Spleen (tissue), 13 donors: ENCODE measurements at places on chromosomes 1 and 21. TPM values are rescaled to one million over a fixed set of nuclear protein-coding genes. Genes with fewer than 3 reads are reported as not detected.

DNA sequence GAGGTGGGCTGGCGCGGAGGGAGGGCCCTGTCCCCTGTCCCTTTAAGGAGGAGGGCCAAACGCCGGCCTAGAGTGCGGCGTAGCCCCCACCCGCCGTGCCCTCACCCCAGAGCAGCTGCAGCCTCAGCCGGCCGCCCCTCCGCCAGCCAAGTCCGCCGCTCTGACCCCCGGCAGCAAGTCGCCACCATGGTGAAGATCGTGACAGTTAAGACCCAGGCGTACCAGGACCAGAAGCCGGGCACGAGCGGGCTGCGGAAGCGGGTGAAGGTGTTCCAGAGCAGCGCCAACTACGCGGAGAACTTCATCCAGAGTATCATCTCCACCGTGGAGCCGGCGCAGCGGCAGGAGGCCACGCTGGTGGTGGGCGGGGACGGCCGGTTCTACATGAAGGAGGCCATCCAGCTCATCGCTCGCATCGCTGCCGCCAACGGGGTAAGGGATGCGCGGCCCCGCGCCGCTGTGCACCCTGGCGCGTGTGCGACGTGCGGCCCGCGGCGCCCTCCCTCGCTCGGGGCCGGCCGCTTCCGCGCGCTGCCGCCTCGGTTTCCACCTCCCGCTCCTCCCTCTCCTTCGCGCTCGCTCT lies at the start of gene PGM1:
PGM1 (plus strand) TSS at position 109 of the 583 bp plus-strand sequence; CDS start at position 187, 78 bp downstream.
- peak; percentile 96 for DNase-seq
- H3K27ac ChIP-seq, result peak within 1 kb of the TSS; percentile 96
- H3K4me3 ChIP-seq, result peak within 1 kb of the TSS; percentile 85
- H3K36me3 ChIP-seq, result no peaks in the 10 kb centered on the region
- peaks cover 15% of the 10 kb centered on the region for H3K4me1 ChIP-seq

DNA sequence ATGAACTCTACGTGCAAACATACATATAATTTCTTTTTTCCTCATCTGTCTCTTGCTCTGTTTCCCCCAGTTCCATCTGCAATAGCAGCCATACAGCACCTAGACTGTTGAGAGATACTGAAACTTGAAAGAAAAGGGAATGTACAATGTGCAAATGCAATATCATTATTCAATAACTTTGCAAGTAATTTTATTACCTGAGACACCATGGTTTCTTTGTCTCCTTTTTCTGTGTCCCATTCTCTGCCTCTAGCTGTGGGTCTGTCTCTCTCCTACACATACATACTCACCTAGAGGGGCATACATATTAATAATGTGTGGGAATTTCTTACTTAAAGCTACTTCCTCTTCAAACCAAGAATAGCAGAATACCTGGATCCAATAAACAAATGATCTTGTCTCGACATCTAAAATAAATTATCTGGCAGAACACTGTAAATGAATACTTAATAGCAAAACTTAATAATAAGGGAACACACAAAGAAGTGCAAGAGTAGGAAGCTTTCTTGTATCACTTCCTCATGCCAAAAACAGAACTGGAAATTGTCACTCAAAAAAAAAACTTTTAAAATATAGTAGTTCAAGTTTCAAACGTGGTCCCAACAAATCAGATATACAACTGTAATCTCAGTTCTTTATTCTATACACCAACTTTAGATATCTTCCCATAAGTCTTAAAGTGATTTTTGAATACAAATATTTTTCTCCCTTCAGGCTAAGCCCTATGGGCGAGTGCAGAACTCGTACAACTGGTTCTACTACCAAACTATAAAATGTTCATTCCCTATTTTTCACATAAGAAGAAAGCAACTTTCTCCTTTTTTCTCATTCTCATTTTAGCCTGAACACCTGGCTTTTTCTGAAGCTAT lies 194.6 kb downstream of the NRIP1 start:
- DNase-seq, result no peak
- H3K27me3 ChIP-seq, result no peaks in the 10 kb centered on the region
- no peak overlapping the region for H3K4me3 ChIP-seq
- peak overlapping the region; percentile 21 for H3K27ac ChIP-seq
- peaks cover 35% of the 10 kb centered on the region for H3K4me1 ChIP-seq

POGK gene
- total RNA-seq, result 36.5 TPM

GRCh38 chr1:16724718-16725438 lies 15.4 kb upstream of the RNU1-4 start:
- no peaks in the 10 kb centered on the region for H3K27me3 ChIP-seq
- no peak overlapping the region for H3K27ac ChIP-seq
- H3K36me3 ChIP-seq, result no peaks in the 10 kb centered on the region
- DNase-seq, result peak; percentile 82
- no peaks in the 10 kb centered on the region for H3K4me1 ChIP-seq
- H3K4me3 ChIP-seq, result no peak overlapping the region

KIF17 gene
- 15.4 TPM for total RNA-seq

- H3K36me3 ChIP-seq, result no peaks in the 10 kb centered on the region
- no peaks in the 10 kb centered on the region for H3K27me3 ChIP-seq
Measured at GRCh38 chr1:22601610-22602009, 34.8 kb upstream of the C1QA start.

DNA sequence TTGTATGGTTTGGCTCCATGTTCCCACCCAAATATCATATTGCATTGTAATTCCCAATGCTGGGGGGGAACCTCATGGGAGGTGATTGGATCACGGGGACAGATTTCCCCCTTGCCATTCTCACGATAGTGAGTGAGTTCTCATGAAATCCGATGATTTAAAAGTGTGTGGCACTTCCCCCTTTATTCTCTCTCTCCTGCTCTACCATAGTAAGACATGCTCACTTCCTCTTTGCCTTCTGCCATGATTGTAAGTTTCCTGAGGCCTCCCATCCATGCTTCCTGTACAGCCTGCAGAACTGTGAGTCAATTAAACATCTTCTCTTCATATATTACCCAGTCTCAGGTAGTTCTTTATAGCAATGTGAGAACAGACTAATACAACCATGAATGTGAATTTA lies 211.6 kb upstream of the NR5A2 start:
- H3K4me3 ChIP-seq, result no peak overlapping the region
- no peaks in the 10 kb centered on the region for H3K36me3 ChIP-seq
- H3K4me1 ChIP-seq, result no peaks in the 10 kb centered on the region

CRABP2 gene
- total RNA-seq, result 4.8 TPM

- peak; percentile 24 for DNase-seq
- H3K4me3 ChIP-seq, result no peak overlapping the region
- no peak overlapping the region for H3K27ac ChIP-seq
Measured at GRCh38 chr1:30668024-30668423, 55.4 kb downstream of the MATN1 start.

GRCh38 chr1:226148121-226148648 lies 38.4 kb downstream of the ACBD3 start:
- H3K36me3 ChIP-seq, result peaks cover 55% of the 10 kb centered on the region
- no peaks in the 10 kb centered on the region for H3K4me1 ChIP-seq
- H3K27me3 ChIP-seq, result no peaks in the 10 kb centered on the region
- H3K27ac ChIP-seq, result no peak overlapping the region
- no peak overlapping the region for H3K4me3 ChIP-seq

GRCh38 chr1:185537596-185537995 lies 196.6 kb upstream of the HMCN1 start:
- no peak overlapping the region for H3K27ac ChIP-seq
- H3K27me3 ChIP-seq, result no peaks in the 10 kb centered on the region
- DNase-seq, result no peak
- no peak overlapping the region for H3K4me3 ChIP-seq

DNA sequence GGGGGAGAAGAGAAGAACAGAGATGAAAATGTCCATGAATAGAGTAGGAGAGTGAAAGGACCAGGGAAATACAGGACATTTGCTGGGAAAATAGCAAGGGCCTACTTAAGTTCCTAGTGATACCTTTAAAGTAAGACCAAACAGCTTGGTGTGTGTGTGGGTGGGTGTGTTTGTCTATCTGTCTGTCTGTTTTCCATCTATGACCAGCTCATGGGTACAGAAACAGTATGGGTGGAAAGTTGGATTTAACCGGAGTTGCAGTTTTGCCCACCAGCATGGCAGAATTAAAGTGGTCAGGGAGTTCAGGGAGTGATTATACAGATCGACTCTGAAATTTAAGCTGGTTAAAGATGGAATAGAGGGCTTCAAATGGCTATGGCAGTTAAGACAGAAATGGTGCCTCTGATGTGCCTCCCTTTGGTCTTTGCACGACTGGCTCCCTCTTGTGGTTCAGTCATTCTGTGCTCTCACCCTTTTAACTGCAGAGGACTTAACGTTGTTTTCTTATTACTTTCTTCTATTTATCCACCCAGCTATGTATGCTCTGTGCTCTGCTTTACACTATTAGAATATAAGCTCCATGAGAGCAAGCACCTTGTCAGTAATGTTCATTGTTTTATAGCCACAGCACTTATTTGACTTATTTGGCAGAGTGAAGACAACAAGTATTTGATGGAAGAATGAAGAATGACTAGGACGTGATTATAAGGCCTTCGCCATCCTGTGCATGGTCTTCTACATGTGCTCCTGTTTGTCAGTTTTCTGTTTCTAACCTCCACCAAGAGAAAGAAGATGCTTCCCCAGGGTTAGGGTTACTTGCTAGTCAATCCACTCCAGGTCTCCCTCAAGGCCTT lies 72.7 kb upstream of the AK4 start:
- H3K4me1 ChIP-seq, result no peaks in the 10 kb centered on the region
- H3K27me3 ChIP-seq, result no peaks in the 10 kb centered on the region
- no peak overlapping the region for H3K4me3 ChIP-seq
- H3K27ac ChIP-seq, result no peak overlapping the region
- DNase-seq, result no peak
- no peaks in the 10 kb centered on the region for H3K36me3 ChIP-seq

PIK3R3 gene
- 22.2 TPM for total RNA-seq

- peak overlapping the region; percentile 56 for H3K4me3 ChIP-seq
- no peak for DNase-seq
- H3K27ac ChIP-seq, result peak overlapping the region; percentile 98
- no peaks in the 10 kb centered on the region for H3K27me3 ChIP-seq
Measured at GRCh38 chr21:31732597-31733550, 956 bp upstream of the SCAF4 start.

MYOM3 gene
- total RNA-seq, result not detected

- no peaks in the 10 kb centered on the region for H3K4me1 ChIP-seq
- no peaks in the 10 kb centered on the region for H3K36me3 ChIP-seq
- no peak overlapping the region for H3K4me3 ChIP-seq
- DNase-seq, result no peak
- H3K27ac ChIP-seq, result no peak overlapping the region
Measured at GRCh38 chr1:36778740-36779139, 255.6 kb downstream of the GRIK3 start.

RSPH1 gene
- total RNA-seq, result not detected

DNA sequence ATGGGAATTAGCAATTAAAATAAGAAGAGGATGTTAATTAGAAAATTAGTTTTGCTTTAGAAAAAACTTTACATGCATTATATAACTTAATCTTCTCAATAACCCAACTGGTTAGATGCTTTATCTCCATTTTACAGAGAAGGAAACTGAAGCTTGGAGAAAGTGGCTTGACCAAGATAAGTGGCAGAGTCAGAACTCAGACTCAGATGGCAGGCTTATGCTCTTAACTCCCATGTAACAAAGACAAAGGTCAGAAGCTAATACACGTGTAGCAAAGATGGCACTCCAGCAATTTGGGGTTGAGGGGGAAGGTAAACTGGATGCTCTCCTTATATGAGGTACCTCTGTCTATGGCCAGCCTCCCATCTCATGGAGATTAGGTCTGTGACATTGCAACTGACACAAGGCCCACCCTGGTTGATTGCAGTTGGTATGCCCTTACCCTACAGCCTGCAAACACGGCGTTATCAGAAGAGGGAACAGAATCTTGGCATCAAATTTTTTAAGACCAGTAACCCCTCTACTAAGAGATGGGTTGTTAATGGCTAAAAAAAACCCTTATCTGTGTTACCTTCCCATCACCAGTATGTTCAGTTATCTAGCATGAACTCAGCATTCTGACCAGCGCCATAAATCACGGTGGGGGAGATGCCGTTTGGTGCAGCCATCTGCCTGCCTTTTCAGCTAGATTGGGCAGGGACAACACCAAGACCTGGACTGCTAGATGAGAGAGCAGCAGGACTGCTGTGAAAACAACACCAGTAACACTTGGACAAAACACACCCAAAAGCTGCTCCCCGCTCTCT lies 97.0 kb downstream of the UBR4 start:
- no peak overlapping the region for H3K27ac ChIP-seq
- DNase-seq, result no peak
- no peaks in the 10 kb centered on the region for H3K27me3 ChIP-seq
- peaks cover 89% of the 10 kb centered on the region for H3K36me3 ChIP-seq
- H3K4me1 ChIP-seq, result no peaks in the 10 kb centered on the region

ADORA1 gene
- 4.2 TPM for total RNA-seq

GRCh38 chr1:112850034-112850757 lies 105.8 kb downstream of the SLC16A1 start:
- peaks cover 19% of the 10 kb centered on the region for H3K27me3 ChIP-seq
- peak overlapping the region; percentile 29 for H3K4me3 ChIP-seq
- no peaks in the 10 kb centered on the region for H3K36me3 ChIP-seq

LEFTY2 gene
- not detected for total RNA-seq

ZBTB48 gene
- 23.5 TPM for total RNA-seq

TSPEAR gene
- not detected for total RNA-seq

GRCh38 chr21:25625036-25625435 lies 14.0 kb upstream of the JAM2 start:
- no peak overlapping the region for H3K27ac ChIP-seq
- no peaks in the 10 kb centered on the region for H3K36me3 ChIP-seq
- no peaks in the 10 kb centered on the region for H3K4me1 ChIP-seq
- no peaks in the 10 kb centered on the region for H3K27me3 ChIP-seq

DNA sequence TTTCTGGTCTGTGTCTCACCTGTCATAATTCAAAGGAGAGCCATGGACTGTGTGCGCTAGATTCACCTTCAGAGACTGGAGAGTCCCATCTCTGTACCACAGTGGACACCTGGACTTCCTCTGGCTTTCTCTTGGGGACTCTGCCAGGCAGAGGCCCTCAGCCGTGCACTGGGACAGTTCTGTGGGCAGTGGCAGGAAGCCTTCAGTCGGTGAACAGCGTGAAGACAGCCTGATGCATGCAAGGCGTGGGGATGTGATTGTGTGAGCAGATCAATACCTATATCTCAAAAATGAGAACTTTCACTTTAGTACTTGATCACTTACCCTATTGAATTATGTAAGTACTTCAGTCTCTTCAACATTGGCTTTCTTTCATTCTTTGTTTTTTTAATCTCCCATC lies 245.3 kb downstream of the DISC1 start:
- H3K27me3 ChIP-seq, result no peaks in the 10 kb centered on the region
- peaks cover 16% of the 10 kb centered on the region for H3K4me1 ChIP-seq
- no peak for DNase-seq

FCAMR gene
- total RNA-seq, result not detected

- H3K27me3 ChIP-seq, result peaks cover 11% of the 10 kb centered on the region
- H3K4me1 ChIP-seq, result peaks cover 56% of the 10 kb centered on the region
- no peak overlapping the region for H3K4me3 ChIP-seq
- peak overlapping the region; percentile 93 for H3K27ac ChIP-seq
- H3K36me3 ChIP-seq, result no peaks in the 10 kb centered on the region
Measured at GRCh38 chr1:2215329-2215728, 12.8 kb upstream of the SKI start.

KCNQ4 gene
- 0.24 TPM for total RNA-seq

GRCh38 chr1:43382027-43382779 lies 7.4 kb downstream of the MED8 start:
- DNase-seq, result no peak
- peak overlapping the region; percentile 16 for H3K27ac ChIP-seq
- H3K27me3 ChIP-seq, result no peaks in the 10 kb centered on the region
- H3K36me3 ChIP-seq, result peaks cover 86% of the 10 kb centered on the region
- H3K4me3 ChIP-seq, result no peak overlapping the region

TTLL10 gene
- total RNA-seq, result not detected
